ENCODE measurements at places on chromosomes 7 and 10.

DNA sequence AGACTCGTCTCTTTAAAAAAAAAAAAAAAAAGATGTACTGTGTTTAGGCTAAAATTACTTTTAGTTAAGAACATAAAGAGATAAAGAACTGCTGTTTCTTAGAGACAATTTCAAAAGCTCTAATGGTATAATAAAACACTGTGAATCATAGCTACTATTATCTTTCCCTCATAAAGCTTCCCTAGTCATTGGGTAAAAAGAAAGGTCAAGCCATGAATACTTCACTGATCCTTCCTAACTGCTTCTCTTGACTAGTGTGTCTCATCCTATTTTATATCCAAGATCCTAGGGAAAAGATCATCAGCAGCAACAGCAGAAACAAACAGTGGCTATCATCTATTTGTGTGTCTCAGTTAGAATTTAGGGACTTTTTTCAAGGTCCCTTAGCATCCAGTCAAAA is 10.5 kb downstream of the YME1L1 start:
- no peak for DNase-seq

GRCh38 chr10:49118430-49119074 is 3.2 kb upstream of the VSTM4 start:
- DNase-seq, result no peak

GRCh38 chr10:72234560-72235095 is 18.6 kb upstream of the ASCC1 start:
- no peak for DNase-seq

DNA sequence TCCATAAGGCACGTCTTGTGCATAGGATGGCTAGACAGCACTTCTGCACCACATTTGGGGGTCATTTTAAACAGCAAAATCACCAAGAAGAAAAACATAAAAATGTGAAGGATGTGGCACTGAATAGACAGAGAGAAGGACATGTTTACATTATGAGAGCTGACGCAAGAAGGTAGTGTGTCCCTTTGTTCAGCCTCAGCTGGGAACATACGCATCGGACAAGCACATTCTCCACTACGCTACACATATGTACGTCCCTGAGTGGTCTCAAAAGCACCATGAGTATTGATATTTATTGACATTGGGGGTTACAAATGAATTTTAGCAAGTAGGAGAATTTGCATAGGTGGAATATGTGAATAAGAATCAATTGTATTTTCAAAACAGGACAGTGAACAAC is 20.2 kb downstream of the DDC start:
- no peak for DNase-seq

DNA sequence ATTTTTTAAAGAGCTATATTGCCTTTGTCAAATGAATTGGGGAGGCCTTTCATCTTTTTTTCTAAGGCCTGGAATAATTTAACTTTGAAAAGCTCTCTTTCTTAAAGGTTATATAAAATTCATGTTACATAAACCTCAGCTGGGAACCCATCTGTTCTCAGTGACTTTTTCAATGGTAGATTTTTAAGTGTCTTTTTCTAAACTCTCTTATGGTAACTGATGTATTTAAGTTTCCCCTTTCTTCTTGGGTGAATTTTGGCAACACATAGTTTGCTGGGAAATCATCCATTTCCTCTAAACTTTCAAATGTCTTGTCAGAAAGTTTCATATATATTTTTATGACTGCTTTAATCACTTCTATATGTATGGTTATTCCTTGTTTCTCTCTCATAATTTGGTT is 362.2 kb upstream of the KLF6 start:
- no peak for DNase-seq

- DNase-seq, result no peak
Measured at GRCh38 chr10:4804465-4804864, 21.5 kb upstream of the AKR1E2 start.

DNA sequence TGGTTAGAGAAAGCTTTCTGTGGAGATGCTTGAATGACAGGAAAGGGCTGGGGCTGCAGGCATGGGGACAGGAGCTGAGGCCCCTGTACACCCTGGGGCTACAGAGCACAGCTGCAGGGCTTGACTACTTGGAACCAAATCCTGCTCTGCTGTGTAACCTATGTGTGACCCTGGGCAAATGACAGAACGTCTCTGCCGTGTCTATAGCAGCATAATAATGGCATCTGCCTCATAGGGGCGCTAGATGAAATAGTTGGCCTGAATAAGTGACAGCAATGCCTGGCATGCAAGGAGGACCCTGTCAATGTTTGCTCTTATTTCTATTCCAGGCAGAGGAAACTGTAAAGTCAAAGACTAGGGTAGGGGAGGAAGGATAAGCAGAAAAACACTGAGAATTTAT is 254.0 kb downstream of the USP6NL start:
- no peak for DNase-seq

All from effector CD4-positive, alpha-beta T cell (primary cell).